ENCODE measurements at places on chromosomes 2 and 18.

DNA sequence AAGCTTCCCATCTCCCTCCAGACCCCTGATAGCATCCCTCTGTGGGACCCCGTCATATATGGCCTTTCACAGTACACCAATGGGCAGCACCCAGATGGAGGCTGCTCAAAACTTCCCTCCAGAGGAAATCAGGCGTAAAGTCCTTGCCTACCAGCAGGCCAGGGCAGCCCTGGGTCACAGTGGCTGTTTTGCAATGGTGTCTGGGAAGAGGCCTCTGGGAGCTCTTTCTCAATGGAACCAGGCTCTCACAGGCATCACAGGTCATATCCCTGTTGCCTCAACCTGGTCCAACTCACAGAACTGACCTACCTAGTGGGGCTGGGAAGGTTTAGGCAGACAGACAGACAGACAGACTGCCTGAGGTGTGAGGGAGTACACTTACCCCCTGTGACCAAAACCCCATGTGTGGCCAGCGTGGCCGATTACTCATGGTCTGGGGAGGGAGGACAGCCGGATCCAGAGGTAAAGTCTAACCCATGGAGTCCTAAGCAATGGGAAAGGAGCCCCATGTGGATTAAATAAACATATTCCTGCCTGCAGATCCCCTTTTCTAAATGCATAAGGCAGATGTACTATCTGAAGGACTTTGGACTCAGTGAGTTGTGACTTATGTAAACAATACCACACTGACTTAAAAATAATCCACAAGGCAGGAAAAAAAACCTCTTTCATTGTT, 58.2 kb downstream of the BCL2L11 start:
- no peak for DNase-seq

GRCh38 chr18:74334242-74334893, 18.7 kb downstream of the C18orf63 start:
- DNase-seq, result no peak

- no peak for DNase-seq
Measured at GRCh38 chr2:49044350-49045079, 109.8 kb downstream of the FSHR start.

DNA sequence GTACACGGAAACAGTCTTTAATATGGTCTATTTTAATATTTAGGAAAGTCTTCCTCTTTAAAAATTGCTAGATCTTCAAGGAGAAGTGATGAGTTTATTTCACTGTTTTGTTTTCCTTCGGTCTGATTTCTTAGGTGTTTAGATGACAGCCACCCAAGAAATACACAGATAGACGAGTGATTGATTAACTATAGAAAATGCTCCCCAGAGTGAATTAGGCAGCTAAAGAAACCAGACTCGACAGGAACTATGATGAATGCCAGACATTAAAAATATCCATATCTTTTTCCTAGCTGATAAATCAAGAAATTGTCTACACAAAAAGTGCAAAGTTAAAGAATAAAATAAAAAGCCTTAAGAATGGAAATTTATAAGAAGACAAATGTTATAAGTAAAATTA, 888.7 kb upstream of the CNTNAP5 start:
- no peak for DNase-seq

DNA sequence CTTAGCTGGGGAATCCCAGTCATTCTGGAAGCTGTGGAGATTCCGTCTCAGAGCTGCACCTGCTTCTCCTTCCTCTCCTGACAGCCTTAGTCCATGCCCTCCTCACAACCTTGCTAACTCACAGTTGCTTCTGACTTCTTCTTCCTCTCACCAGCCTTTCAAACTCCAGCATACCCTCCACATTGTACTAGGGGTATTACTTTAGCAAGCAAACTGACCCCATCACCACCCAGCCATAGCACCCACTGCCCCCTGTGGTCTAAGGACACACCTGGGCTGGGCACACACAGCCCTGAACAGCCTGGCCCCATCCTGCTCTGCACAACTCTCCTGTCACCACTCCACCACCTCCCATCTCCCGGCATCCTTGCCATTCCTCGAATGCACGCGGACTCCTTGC, 208.2 kb downstream of the FBXO15 start:
- DNase-seq, result no peak

GRCh38 chr2:230650585-230651137, 62.0 kb upstream of the CAB39 start:
- no peak for DNase-seq

DNA sequence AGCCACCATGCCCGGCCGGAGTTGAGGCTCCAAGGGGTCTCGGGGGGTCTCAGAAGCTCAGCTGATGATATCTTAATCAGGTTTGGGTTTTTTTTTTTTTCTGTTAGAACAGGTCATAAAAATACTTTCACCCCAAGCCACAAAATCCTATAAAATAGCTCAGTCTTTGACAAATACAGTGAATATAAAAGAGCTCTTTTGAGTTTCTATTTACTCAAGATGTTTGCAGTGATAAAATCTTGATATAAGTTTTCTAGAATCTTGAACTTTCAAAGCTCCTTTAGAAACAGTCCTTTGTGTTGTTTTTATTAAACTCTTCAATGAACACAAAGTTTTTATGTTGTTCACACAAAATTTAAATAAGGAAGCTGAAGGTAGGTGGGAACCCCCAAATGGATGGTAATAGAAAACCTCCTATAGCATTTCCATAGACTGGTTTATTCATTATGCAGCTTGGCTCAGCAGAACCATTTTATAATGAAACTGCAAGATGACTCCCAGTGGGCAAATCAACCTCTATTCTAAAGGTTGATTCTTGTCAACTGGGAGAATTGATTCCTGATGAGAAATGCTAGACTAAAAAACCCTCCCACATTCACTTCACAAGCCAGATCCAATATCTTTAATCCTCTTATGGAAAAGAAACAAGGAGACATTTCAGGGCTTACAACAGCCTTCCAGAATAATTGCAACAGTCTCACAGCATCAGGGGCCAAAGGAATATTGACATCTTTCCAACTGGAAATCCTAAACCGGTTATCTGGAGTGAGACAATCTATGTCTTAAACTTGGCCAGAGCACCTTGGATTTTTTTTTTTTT, 13.6 kb upstream of the NARS1 start:
- DNase-seq, result no peak

DNA sequence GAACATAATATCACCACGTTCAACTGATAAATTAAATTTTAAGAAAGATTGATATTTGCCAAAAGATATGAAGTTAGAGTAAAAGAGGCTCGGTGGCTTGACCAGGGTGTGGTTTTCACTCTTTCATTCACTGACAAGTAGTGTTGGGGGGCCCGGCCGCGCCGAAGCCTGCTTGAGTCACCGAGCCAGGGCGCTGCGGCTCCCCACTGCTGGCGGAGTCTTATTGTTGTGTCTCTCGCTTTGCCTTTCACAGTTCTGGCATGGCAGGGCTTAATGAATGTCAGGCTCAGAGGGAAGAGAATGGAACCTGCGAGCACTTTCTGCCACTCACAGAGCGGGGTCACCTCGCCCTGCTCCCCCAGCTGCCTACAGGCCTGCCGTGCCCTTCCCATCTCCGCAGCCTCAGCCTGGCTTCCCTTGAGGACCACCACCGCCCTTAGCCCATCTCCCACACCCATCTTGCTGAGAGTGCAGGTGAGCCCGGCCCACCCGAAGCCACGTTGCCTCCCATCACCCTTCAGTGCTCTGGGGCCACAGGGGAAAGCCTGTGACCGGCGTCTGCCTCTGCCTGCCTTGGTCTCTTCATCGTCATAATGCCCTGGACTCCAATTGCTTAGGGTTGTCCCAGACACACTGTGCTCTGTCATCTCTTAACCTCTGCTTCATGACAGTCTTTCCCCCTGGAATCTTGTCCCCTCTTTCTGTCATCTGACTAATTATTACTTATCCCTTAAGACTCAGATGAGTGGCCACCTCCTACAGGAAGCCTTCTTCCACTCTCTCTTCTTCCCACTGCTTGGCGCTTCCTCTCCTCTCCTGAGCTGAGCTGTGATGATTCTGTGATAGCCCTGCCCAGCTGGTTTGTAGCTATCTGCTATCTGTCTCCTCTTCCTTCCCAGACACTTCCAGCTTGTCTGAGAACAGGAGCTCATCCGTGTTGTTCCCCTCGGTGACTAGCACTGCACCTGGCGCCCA, 142.5 kb downstream of the FAM210A start:
- no peak for DNase-seq

DNA sequence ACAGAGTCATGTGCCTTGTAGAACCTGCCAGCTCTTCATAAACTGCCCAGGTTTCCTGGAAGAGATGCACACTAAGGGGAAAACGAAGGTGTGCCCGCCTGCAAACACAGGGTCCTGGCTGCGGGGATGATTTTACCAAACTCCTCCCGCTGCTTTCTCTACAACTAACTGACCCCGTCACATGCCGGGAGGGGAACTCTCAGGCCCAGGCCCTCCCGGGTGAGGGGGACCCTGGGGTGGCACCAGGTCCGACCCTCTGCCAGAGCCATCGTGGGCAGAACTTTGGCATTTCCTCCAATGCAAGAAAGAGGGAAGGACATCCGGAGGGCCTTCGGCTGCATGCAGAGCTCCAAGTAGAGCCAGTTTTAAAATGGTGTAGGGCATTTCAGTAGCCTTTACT, 28.6 kb downstream of the CAPN13 start:
- no peak for DNase-seq

- DNase-seq, result no peak
Measured at GRCh38 chr2:28653892-28654662, 97.6 kb upstream of the PPP1CB start.

DNA sequence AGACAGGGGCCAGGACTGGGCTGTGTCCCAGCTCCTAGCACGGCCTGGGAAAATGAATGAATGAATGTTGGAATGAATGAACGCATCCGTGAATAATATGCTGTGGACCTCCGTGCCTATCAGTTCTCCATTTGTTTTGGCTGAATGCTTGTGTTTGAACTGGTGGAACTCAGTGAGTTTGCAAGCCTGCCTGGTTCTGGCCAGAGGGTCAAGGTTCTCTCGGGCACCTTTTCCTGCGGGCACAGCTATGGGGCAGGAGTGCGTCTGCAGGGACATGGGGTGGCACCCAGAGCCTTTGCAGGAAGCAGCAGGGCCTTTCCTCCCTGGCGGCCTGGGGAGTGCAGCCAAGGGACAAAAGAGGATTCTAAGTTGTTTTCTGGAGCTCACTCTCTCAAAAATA, 17.6 kb upstream of the PDIA6 start:
- no peak for DNase-seq

GRCh38 chr2:146323564-146323963, 1521.3 kb upstream of the ACVR2A start:
- DNase-seq, result no peak

- DNase-seq, result no peak
Measured at GRCh38 chr2:240255811-240256703, 115.6 kb upstream of the OTOS start.

DNA sequence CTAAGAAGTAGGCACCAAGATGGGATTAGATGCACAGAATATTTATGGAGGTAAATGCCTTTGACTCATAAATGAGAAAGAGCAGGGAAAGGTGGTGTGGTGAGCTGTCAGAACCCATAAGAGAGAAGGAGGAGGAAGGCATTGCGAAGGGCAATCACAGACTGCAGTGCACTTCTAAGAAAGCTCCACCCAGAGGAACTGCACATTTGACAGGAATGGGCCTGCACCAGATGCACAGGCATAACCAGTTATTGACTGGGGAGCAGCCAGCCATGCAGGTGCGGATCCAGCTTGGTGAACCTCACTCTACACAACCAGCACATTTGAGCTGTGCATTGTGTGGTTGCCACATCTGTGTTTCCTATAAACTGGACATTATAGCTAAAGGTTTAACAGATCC, 62.2 kb upstream of the L3MBTL4 start:
- DNase-seq, result no peak

DNA sequence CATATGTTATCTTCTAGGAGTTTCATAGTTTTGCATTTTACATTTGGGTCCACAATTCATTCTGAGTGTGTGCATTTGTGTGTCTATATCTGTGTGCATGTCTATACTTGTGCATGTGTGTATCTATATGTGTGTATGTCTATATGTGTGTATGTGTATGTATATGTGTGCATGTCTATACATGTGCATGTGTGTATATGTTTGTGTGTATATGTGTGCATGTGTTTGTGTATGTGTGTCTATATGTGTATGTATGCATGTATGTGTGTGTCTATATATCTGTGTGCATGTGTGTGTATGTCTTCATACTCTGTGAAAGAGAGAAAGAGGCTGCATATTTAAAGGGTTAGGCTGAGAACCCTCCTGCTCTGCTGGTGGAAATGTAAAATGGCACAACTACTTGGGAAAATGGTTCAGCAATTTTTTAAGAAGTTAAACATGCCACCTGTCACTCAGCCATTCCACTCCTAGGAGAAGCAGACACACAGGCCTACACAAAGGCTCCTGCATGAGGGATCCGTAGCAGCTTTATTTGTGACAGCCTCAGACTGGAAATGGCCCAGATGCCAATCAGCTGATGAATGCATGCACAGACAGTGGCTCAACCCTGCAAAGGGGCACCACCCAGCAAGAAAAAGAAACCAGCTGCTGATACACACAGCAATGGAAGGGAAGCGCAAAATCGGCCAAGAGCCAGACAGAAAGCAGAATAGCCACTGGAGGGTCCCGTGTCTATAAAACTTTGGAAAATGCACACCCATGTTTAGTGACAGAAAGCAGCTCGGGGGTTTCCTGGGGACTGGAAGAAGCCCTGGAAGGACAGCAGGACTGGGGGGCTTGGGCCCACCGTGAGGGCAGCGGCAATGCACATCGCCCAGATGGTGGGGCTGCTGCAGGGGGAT, 146.8 kb downstream of the SEPTIN10 start:
- DNase-seq, result no peak

- no peak for DNase-seq
Measured at GRCh38 chr2:16630463-16630862, 35.2 kb downstream of the CYRIA start.

DNA sequence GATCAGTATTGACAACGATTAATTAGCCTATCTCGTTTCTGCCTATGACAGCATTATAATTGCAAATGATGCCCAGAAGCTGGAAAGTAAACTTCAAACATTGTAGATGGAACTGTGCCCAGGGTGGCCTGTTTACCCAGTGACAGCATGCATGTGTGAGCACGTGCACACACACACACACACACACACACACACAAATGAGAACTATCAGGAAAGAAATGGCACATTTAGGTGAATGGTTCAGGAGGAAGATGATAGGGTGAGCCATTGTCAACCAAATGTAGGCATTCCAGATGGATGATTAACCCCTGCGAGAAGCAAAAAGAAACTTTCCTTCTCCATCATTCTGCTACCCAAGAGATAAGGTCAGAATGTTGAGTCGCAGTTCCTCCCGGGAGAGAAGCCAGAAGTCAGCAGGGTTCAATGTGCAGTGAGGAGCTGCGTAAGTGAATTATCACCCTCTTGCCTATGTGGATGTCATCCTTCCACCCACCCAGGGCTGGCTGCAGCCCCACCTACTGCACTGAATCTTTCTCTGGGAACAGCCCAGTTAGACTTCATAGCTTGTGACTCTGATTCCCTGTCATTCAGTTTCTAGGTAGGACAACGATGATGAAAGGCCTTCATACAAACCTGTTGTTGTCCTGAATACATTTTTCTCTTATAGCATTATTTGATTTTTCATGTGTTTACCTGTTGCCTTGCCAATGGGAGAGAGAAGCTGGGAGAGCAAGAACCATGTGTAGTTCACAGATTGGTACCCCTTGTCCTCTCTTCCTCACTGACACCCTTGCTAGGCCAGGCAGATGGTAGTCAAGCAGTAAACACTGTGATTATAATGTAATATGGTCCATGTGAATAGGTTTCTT, 3.5 kb upstream of the APOB start:
- no peak for DNase-seq

GRCh38 chr18:75246721-75247610, 36.4 kb downstream of the TSHZ1 start:
- no peak for DNase-seq

GRCh38 chr2:163646687-163647086, 89.1 kb downstream of the FIGN start:
- DNase-seq, result no peak

All from stimulated activated CD8-positive, alpha-beta memory T cell treated with anti-CD3 and anti-CD28 coated beads, Interleukin-4, amount 100 ng/mL, for 24 hours (primary cell).